ENCODE measurements at places on chromosomes 5 and 9.

- no peak for DNase-seq
Observed at GRCh38 chr5:159899067-159900049, 16.9 kb upstream of the ADRA1B start.

GRCh38 chr9:94867281-94867841, 140.9 kb downstream of the AOPEP start:
- no peak for DNase-seq

DNA sequence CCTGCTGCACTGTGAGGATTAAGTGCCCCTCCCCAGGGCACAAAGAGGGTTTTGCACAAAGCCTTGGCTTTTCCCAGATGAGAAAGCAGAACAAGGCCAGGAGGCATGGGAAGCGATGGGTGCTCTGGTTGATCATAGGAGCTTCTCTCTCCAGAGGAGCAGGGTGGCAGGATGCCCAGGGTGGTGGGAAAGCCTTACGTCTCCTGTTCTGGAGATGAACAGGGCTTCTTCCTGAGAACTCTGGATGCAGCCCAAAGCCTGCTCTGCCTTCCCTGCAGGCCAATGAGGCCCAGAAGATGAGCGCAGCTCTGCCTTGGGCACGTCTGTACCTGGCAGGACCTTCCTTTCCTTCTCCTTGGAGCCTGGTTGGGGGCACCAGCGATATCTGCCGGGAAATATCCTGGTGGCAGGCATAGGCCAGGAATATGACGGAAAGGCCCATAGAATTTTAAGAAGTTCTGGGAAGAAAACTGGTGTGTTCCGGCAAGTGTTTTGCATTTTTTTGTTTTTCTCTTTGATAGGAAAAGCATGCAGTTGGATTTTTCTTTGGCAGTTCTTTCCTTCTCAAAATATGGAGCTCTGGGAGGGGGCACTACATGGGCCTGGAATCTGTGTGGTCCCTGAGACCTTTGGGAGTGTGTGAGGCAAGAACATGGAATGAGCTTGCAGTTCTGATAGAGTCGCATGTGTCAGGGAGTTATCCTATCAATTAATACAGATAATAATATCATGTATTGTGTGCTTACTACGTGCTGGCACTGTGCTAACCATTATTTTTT, 253.2 kb upstream of the KLF4 start:
- DNase-seq = no peak

DNA sequence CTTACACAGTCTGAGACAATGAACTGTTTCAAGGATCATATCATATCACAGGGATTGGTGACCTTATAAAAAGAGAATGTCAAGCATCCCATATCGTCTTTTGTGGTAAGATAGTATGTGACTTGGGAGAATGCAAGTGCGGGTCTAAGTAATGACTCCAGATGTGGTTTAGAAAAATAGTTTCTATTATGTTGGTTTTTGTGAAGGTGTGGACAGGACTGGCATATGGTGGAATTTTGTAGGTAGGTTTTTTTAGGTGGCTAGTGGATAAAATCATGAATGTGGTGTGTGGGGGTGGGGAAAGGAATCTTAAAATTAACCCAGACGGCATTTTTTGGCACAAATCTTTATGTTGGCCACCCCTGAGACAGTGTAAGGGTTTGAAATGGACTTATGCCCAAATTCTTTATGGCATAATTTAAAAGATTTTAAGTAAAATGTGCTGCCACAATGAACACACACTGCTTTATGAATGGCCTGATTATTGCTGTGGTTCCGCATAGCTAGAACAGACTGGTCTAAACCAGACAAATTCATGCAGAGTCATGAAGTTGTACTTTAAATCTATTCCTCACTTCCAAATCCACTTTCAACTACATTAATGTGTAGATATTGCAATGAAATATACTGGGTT, 204.8 kb upstream of the HAPLN1 start:
- DNase-seq = no peak

DNA sequence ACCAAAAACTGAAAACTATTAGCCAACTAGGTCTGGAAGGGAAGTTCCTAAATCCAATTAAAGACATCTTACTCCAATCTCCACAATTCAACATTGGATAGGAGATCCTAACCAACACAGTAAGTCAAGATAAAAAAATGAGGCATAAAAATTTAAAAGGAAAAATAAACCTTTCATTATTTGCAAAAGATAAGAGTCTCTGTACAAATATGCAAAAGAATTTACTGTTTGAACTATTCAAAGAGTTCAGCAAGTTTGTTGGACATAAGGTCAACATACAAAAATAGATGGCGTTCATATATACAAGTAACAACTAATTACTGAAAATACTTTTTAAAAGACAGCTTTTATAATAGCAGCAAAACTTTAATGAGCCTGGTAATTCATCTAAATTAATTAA, 3.1 kb upstream of the FREM1 start:
- no peak for DNase-seq

DNA sequence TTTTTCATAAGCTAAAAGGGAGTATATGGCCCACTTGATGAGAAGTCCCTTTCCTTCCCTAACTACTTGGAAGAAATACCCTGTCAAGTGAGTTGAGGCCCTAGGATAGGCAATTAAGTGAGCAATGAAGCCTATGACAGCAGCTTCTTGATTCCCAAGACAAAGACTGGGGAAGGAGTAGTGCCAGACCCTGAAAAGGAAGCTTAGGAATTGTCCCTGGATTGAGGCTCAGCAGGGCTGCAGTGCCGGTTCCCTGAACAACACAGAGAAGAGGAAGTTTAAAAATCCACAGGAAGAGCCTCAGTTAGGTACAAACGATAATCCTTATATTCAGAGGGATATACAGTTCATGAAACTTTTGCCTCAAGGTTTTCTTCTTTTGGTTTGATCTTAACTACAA, 61.8 kb upstream of the RAD23B start:
- DNase-seq = no peak

DNA sequence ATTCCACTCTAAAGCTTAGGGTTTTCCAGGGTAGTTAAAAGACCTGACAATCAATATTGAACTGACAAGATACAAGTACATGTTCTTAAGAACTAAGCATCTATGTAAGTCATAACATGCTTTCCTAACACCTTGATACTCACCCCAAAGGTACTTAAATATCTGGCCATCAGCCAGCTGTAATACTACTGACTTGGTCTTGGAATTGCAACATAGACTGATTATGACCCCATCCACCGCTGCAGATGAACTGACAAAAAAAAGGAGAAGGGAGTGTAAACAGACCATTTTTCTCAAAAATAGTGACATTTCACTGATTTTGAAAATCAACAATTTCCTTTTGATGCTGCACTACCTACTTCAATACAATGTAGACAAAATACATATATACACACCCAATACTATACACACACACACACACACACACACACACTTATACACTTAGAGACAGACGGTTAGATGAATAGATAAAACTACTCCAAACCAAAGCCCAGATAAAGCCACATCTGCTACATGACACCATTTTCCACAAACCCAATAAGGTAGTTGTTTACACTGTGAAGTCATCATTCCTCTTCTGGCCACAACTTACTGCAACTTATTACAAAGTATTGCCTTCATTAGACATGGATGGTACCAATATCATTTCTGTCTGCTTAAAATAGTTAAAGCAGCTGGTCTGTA, 30.4 kb downstream of the ELP1 start:
- DNase-seq = no peak

GRCh38 chr5:173268750-173269432, 33.9 kb upstream of the NKX2-5 start:
- DNase-seq = no peak

DNA sequence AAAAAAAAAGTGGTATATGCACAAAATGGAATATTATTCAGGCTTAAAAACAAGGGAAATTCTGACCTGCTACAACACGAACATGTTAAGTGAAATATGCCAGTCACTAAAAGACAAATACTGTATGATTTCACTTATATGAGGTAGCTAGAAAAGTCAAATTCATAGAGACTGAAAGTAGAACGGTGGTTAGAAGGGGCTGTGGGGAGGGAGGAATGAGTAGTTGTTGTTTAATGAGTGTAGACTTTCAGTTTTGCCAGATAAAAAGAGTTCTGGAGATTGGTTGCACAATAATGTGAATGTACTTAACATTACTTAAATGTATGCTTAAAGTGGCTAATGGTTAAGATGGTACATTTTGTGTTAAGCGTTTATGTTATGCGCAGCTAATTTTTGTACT, 79.5 kb upstream of the IL12B start:
- no peak for DNase-seq

Measured in activated T-cell treated with anti-CD3 and anti-CD28 coated beads, Interleukin-2, amount 50 U/mL, for 48 hours (primary cell).